Stimulated activated CD8-positive, alpha-beta memory T cell treated with anti-CD3 and anti-CD28 coated beads, Interleukin-4, amount 100 ng/mL, for 24 hours (primary cell): ENCODE measurements at places on chromosomes 4 and X.

- DNase-seq, result no peak
These were observed 19.8 kb downstream of the SNX25 start for GRCh38 chr4:185229021-185229818.

GRCh38 chr4:85701861-85702321 is 226.9 kb downstream of the ARHGAP24 start:
- DNase-seq, result no peak

DNA sequence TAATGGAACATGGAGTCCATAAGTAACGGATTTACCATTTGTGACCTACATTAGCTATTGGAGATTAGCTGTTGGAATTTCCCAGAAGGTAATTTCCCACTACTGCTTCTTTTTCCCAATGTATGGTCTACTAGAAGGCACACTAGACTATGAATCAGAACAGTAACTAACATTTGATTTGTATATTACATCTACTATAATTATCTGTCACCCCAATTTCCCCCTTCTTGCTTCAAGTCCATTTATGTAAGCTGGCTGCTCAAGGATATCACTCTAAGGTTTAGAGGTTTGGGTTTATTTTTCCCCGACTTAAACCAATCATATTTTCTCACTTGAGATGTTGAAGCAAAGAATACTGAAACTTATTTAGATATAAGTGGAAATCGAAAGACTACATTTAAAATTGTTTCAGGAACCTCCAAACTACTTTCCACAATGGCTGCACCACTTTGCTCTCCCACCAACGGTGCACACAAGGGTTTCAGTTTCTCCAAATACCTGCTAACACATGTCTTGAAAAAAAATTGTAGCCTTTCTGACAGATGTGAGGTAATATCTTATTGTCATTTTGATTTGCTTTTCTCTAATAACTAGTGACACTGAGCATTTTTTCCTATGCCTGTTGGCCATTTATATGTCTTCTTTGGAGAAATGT is 33.3 kb upstream of the H2AZ1 start:
- no peak for DNase-seq

DNA sequence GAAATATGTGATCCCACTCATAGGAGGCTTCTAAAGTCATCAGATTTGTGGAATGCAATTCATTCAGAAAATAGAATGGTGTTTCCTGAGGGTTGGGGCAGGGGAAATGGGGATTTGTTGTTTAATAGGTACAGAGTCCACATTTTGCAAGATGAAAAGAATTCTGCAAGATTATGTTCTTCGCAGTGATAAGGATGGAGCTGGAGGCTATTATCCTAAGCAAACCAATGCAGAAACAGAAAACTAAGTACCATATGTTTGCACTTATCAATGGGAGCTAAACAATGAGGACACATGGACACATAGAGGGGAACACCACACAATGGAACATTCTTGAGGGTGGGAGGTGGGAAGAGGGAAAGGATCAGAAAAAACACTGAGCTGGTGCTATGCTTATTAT is 144.3 kb upstream of the NLGN4X start:
- no peak for DNase-seq

DNA sequence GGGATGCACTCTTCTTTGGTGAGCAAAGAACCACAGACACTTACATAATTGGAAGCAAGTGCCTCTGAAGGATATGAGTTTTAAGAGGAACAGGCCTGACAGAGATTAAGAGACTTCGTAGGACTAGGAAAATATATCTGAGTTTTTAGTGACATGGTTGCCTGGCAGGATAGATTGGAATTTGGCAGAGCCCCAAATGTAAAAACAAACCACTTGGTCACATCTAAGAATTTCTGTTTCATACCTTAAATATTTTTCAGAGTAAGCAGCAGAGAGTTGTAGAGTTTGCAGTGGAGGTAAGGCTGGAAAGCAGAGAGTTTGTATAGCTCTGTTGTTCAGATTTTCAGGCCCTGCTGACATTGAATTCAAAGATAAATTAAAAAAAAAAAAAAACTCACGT is 150.1 kb upstream of the MAGEB2 start:
- no peak for DNase-seq

- no peak for DNase-seq
These were observed 223.4 kb upstream of the RPL34 start for GRCh38 chr4:108396900-108397497.
